ENCODE measurements at places on chromosomes 7 and 10.

GRCh38 chr7:26180792-26181198, 19.8 kb downstream of the HNRNPA2B1 start:
- no peak overlapping the region for H3K4me3 ChIP-seq
- no peak overlapping the region for H3K27ac ChIP-seq
- H3K4me1 ChIP-seq, result no peaks in the 10 kb centered on the region
- no peaks in the 10 kb centered on the region for H3K36me3 ChIP-seq
- H3K27me3 ChIP-seq, result no peaks in the 10 kb centered on the region

DNA sequence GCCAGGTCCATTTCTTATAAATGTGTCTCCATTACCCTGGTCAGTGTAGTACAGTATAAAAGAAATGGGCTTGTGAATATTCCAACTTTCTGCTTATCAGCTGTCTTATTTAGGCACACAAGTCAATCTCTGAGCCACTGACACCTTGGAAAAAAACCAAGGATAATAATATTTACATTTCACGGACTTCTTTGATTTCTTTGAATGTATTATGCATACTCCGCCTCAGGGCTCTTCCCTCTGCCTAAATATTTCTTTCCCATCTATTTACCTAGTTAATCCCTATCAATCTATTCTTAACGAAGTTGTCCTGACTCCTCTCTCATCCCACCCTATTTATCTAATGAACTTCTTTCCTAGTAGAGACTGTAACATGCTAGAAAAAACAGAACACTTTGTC, 253.8 kb downstream of the CRPPA start:
- H3K4me3 ChIP-seq, result no peak overlapping the region
- DNase-seq, result no peak
- H3K36me3 ChIP-seq, result no peaks in the 10 kb centered on the region
- no peaks in the 10 kb centered on the region for H3K27me3 ChIP-seq

- no peaks in the 10 kb centered on the region for H3K36me3 ChIP-seq
- no peaks in the 10 kb centered on the region for H3K27me3 ChIP-seq
- H3K27ac ChIP-seq, result no peak overlapping the region
- H3K4me3 ChIP-seq, result no peak overlapping the region
Observed at GRCh38 chr7:37081436-37081835, 357.1 kb upstream of the AOAH start.

GRCh38 chr7:26388256-26388655, 96.6 kb downstream of the SNX10 start:
- no peak overlapping the region for H3K4me3 ChIP-seq
- H3K27me3 ChIP-seq, result peaks cover 1% of the 10 kb centered on the region
- DNase-seq, result no peak
- H3K36me3 ChIP-seq, result no peaks in the 10 kb centered on the region

DNA sequence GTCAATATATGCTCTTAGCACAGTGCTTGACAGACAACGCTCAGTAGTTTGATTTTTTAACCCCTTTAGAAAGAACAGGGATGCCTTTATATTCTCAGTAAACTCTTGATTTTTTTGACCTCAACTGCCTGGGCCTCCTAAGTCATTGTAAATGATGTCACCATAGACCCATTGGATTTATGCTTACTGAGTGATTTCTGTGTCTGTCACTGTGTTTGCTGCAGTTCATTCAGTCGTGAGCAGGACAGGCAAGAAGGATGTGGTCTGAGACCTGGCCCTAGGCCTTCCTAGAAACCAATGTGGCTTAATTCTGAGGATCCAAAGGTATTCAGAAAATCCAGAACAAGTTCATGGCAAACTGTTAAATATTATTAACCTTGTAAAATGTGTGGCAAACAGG, 868.1 kb downstream of the XPNPEP1 start:
- no peak overlapping the region for H3K4me3 ChIP-seq
- no peak for DNase-seq
- no peak overlapping the region for H3K27ac ChIP-seq
- H3K27me3 ChIP-seq, result no peaks in the 10 kb centered on the region
- H3K36me3 ChIP-seq, result no peaks in the 10 kb centered on the region

DNA sequence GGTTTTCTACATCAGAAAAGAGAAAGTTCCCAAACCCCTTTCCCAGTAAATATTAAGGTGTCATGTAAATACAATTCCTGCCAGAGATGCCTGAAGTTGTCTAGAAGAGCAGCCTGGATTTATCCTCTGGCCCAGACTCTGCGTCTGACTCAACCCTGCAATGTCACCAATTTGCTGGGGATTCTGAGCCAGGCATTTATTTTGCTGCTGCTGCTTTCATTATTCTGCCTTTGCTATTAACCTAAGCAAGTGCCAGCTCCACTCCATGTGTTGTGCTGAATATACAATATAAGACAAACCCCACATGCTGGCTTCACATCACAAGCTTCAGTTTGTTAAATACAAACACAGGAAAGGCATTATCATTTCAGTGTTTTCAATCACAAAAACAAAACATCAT, 59.1 kb downstream of the ELAPOR2 start:
- H3K4me1 ChIP-seq, result peaks cover 9% of the 10 kb centered on the region
- no peak overlapping the region for H3K4me3 ChIP-seq
- no peak for DNase-seq
- H3K36me3 ChIP-seq, result no peaks in the 10 kb centered on the region

- no peak overlapping the region for H3K4me3 ChIP-seq
- no peaks in the 10 kb centered on the region for H3K27me3 ChIP-seq
- DNase-seq, result no peak
- H3K36me3 ChIP-seq, result no peaks in the 10 kb centered on the region
- no peak overlapping the region for H3K27ac ChIP-seq
- no peaks in the 10 kb centered on the region for H3K4me1 ChIP-seq
Observed at GRCh38 chr7:106794276-106795083, 70.6 kb upstream of the PIK3CG start.

- no peak overlapping the region for H3K4me3 ChIP-seq
- DNase-seq, result no peak
- peaks cover 4% of the 10 kb centered on the region for H3K4me1 ChIP-seq
- peaks cover 26% of the 10 kb centered on the region for H3K36me3 ChIP-seq
- H3K27ac ChIP-seq, result no peak overlapping the region
Observed at GRCh38 chr10:73117976-73118743, 7.9 kb downstream of the NUDT13 start.

- H3K27ac ChIP-seq, result no peak overlapping the region
- H3K36me3 ChIP-seq, result no peaks in the 10 kb centered on the region
- no peak overlapping the region for H3K4me3 ChIP-seq
- H3K4me1 ChIP-seq, result no peaks in the 10 kb centered on the region
- peaks cover 13% of the 10 kb centered on the region for H3K27me3 ChIP-seq
Observed at GRCh38 chr10:49601857-49602256, 8.3 kb upstream of the SLC18A3 start.

DNA sequence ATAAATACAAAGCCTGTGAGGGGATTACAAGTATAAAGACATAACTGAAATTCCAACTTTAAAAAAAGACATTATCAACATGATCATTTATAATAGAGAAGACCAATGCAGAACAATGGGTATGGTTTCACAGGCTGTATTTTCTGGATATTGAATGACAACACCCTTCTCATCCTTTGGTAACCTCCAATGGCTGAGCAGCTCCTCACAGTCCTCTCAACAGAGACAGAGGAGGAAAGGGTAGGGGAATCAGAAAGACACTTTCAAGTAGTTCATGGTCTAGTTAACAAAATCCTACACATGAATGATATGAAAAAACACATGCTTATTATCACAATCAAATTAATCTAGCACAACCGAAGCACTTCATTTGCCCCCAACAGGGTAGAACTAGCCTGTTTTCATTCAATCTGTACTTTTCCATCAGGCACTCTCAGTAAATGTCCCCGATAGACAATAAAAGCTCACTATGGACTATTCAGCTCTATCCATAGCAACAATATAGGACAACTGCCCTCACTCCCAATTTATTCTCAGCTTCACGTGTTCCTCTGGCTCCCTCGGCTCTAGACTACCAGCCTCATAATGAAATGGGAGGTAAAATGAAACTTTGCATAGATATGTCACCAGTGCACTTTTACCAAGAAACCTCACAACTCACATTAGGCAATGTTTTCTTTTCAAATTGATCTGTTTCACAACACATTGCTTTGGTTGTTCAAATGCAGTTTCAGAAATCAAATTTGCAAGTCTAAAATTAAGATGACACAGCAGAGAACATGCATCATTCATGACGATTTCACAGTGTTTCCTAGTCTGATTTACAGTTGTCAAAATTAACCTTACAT, 211.4 kb downstream of the THSD7A start:
- H3K27me3 ChIP-seq, result no peaks in the 10 kb centered on the region
- no peaks in the 10 kb centered on the region for H3K36me3 ChIP-seq
- H3K27ac ChIP-seq, result no peak overlapping the region
- H3K4me3 ChIP-seq, result no peak overlapping the region
- no peak for DNase-seq

GRCh38 chr10:131849591-131850382, 51.0 kb upstream of the PPP2R2D start:
- peaks cover 1% of the 10 kb centered on the region for H3K36me3 ChIP-seq
- peaks cover 3% of the 10 kb centered on the region for H3K4me1 ChIP-seq
- DNase-seq, result no peak
- peaks cover 3% of the 10 kb centered on the region for H3K27me3 ChIP-seq
- H3K4me3 ChIP-seq, result no peak overlapping the region

DNA sequence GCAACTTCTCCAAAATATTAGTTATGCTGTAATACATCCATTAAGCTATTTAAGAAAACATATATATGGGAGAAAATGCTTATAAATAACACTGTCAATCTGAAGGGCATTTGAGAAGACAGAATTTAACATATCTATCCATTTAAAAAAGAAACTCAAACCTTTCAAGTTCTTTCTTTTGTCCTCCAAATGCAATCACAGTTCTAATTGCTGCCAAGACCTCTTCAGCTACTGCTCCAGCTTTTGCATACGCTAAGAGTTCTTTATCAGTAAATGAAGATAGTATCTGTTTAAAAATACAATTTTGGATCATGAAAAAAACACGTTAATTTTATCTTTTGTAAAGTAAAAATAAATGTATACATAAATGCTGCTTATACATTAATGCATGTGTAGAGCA, 39.6 kb downstream of the ABCB1 start:
- H3K4me3 ChIP-seq, result no peak overlapping the region
- H3K36me3 ChIP-seq, result peaks cover 19% of the 10 kb centered on the region
- no peaks in the 10 kb centered on the region for H3K4me1 ChIP-seq
- H3K27ac ChIP-seq, result no peak overlapping the region
- H3K27me3 ChIP-seq, result no peaks in the 10 kb centered on the region

DNA sequence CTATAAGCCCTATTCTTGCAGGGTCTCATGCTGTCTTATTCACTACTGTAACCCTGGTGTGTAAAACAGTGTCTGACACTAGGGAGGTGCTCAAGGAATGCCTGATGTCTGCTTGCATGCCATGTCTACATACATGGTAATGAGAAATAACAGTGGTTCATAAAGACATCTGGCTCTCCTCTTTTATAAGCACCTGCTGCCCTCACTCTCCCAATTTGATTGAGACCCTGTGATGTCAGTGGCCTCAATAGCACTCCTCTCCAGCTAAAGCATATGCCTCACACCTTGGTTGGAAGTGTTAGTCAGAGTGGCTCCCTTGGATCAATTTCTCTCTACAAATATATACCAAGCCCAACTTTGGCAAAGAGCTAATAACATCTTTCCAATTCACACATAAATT, 30.6 kb downstream of the ANK3 start:
- no peak overlapping the region for H3K4me3 ChIP-seq
- H3K27ac ChIP-seq, result no peak overlapping the region
- no peaks in the 10 kb centered on the region for H3K4me1 ChIP-seq
- DNase-seq, result no peak

GRCh38 chr7:93973134-93973533, 31.0 kb downstream of the BET1 start:
- H3K27me3 ChIP-seq, result no peaks in the 10 kb centered on the region
- H3K4me3 ChIP-seq, result no peak overlapping the region
- DNase-seq, result no peak
- H3K27ac ChIP-seq, result no peak overlapping the region

- no peaks in the 10 kb centered on the region for H3K27me3 ChIP-seq
- no peak overlapping the region for H3K4me3 ChIP-seq
- peaks cover 7% of the 10 kb centered on the region for H3K4me1 ChIP-seq
- no peak overlapping the region for H3K27ac ChIP-seq
- no peaks in the 10 kb centered on the region for H3K36me3 ChIP-seq
Observed at GRCh38 chr10:44984671-44985101, 6.1 kb upstream of the DEPP1 start.

GRCh38 chr7:96300986-96301385, 20.9 kb downstream of the SLC25A13 start:
- H3K27ac ChIP-seq, result no peak overlapping the region
- H3K27me3 ChIP-seq, result no peaks in the 10 kb centered on the region
- H3K4me1 ChIP-seq, result no peaks in the 10 kb centered on the region
- no peak overlapping the region for H3K4me3 ChIP-seq
- no peak for DNase-seq
- H3K36me3 ChIP-seq, result peaks cover 3% of the 10 kb centered on the region

DNA sequence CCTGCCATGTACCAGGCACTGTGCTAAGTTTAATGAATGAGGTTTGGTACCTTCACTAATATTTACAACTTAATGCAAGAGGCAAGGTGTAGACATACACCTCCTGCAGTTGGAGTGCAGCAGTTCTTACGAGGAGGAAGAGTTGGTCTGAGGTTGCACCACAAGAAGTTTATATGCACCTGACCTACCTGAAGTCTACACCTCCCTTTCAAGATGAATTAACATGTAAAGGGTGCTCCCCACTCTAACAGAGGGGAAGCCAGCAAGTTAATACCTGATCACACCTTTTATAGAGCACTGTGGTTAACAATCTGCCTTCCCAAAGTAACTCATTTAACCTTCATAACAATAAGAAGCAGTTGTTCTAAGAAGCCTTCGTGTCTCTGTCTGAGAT, 120.0 kb downstream of the LYZL1 start:
- no peaks in the 10 kb centered on the region for H3K36me3 ChIP-seq
- H3K4me3 ChIP-seq, result no peak overlapping the region
- DNase-seq, result no peak
- H3K27ac ChIP-seq, result no peak overlapping the region

- DNase-seq, result no peak
- peaks cover 5% of the 10 kb centered on the region for H3K4me1 ChIP-seq
- no peaks in the 10 kb centered on the region for H3K27me3 ChIP-seq
- H3K4me3 ChIP-seq, result no peak overlapping the region
- H3K36me3 ChIP-seq, result no peaks in the 10 kb centered on the region
Observed at GRCh38 chr7:105295596-105296352, 92.9 kb downstream of the SRPK2 start.

DNA sequence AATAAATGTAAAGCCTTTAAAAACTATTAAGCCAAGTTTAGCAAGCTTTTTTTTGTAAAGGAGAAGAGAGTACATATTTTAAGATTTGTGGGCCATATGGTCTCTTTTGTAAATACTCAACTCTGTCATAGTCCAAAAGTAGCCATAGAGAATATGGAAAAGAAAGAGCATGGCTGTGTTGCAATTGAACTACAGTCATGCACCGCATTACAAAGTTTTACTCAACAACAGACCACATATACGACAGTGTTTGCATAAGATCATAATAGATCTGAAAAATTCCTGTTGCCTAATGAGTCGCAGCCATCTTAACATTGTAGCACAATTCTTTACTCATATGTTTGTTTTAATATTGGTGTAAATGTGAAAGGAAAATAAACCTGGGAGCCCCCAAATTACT, 440.8 kb downstream of the HTR7 start:
- no peak for DNase-seq
- no peak overlapping the region for H3K27ac ChIP-seq
- no peak overlapping the region for H3K4me3 ChIP-seq
- H3K4me1 ChIP-seq, result no peaks in the 10 kb centered on the region
- no peaks in the 10 kb centered on the region for H3K36me3 ChIP-seq

- peaks cover 16% of the 10 kb centered on the region for H3K4me1 ChIP-seq
- H3K27ac ChIP-seq, result no peak overlapping the region
- no peaks in the 10 kb centered on the region for H3K27me3 ChIP-seq
- H3K36me3 ChIP-seq, result peaks cover 31% of the 10 kb centered on the region
- DNase-seq, result no peak
Observed at GRCh38 chr7:2063563-2064260, 169.0 kb downstream of the MAD1L1 start.
